ENCODE measurements at places on chromosomes 7 and 10.

DNA sequence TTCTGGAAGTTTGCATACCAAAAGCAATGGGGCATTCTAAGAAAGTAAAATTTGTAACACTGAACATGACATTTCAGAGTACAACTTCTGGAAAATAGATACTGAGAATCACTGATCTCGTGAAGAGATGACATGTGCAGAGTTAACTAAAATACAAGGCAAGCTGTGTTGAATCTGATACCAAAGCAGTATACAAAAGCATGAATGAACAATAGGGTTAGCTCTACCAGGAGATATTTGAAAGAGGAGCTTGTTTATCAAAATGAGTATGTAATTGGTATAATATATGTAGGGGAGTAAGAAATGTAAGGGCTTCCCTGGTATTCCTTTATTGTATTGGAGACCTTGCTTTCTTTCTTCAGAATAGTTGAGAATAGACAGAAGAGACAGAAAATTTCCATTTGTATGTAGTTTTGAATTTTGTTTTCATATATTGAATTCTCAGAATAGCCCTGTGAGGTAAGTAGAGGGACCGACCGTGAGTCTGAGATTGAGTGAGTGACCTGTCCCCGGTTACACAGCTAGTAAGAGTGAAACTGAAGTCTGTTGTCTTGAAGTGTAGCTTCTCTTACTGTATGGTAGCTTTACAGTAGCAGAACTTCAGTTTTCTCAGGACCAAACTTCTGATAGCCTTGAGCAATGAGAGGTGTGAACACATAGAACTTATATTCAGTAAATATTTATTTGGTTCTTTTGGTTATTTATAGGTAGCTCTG, 5.0 kb downstream of the HBP1 start:
- DNase-seq = no peak

- no peak for DNase-seq
Observed at GRCh38 chr7:131459256-131459655, 97.2 kb downstream of the PODXL start.

DNA sequence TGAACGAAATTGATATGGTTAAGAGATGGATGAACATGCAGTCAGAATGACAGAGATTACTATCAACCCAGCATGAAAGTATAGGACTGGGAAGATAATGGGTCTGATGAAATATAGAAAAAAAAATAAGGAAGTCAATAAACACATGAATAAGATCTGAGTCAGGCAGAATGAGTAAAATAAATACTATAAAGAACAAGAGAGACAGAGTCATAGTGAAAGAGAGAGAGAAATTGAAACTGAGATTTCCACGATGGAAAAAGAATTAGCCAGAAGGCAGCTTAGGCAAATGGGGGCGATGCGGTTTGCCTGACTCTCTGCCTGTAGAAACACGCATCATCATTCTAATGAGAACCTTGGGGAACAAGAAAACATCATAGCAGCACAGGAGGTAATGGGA, 26.6 kb downstream of the SEMA3D start:
- no peak for DNase-seq

- no peak for DNase-seq
Observed at GRCh38 chr10:71893920-71894319, 42.9 kb upstream of the PSAP start.

GRCh38 chr10:77922566-77923179, 3.9 kb downstream of the DLG5 start:
- DNase-seq = no peak

GRCh38 chr10:127159648-127160245, 36.6 kb downstream of the INSYN2A start:
- DNase-seq = no peak

DNA sequence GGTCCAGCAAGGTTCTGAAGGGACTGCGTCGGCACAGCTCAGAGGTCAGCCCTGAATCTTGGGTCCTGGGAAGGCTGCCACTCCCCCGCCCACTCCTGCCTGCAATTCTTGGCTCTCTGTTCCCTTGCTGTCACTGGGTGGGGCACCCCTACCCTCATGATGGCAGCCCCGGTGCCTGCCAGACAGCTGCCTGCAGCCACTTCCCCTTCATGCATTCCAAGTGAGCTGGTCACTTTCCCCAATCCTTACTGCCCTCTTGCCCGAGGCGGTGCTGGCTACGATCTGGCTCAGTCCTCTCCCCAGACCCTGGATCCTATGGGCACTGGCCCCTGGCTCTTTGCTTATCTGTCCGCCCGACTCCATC, 14.2 kb downstream of the MYL10 start:
- no peak for DNase-seq

GRCh38 chr7:155734445-155734809, 77.8 kb downstream of the SHH start:
- no peak for DNase-seq

DNA sequence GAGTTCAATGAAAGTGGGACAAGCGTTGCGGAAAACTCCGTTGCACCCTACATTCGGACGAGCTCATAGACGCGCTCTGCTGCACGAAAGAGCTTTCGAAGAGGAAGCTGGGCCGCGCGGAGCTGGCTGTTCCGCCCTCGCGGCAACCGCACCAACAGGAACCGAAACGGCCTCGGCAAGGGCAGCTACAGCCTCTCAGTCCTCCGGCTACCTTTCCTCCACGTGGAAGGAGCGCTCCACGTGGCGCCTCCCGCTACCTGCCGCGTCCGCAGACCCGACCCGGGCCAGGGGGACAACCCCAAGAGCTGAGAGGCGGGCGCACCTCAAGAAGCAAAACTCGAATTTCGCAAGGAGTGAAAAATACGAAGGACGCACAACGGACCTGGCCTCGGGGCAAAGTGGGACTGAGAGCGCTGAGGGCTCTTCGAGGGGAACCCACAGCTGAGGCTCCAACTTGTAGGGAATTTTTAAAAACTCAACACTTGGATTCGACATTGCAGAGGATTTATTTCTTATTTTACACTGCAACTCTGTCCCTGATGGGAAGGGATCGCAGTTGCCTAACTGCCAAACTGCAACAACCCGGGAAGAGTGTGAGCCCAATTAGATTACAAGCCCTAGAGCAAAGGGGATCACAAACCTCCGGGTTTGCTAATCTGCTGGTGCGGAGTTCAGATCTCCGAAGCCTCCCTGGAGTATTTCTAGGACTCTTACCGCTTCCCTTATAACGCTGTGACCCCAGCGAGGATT, 1.4 kb downstream of the HPSE2 start:
- DNase-seq = peak; percentile 72

DNA sequence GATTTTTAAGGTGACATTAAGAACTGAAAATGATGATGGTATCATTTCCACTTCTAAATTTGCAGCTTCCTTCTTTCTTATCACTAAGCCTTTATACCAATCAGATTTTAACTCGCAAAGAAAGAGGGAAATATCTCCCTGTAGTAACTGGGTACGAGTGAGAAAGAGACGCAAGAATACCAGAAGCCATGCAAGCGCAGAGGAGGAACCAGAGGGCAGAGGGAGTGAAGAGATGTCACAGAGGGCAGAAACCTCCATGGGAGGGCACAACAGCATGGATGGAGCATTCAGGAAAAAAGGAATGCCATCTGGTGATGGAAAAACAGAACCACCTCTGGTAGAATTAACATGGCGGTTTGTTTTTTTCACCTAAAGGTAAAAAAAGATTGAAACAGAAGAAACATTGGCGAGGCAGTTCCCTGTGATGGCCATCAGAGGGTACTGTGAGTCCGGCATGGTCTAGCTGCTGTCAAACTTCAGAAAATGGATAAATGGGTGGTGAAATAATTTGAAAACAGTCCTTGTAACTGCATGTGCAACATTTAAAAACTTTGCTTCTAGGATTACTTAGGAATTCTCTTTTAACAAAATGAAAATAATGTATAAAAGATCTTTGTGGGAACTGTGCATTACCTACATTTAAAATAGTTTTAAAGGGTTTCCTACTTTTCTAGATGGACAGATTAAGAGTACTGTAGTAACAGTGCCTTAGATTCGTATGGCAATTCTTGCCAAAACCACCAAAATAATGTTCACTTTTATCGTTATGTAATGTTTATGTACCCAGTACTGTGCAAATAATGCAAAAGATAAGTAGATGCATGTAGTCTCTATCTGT, 91.8 kb downstream of the ARHGAP12 start:
- DNase-seq = peak; percentile 9

- no peak for DNase-seq
Observed at GRCh38 chr10:105139363-105139896, 498.3 kb downstream of the SORCS3 start.

GRCh38 chr10:129727071-129727470, 237.0 kb downstream of the EBF3 start:
- DNase-seq = no peak

DNA sequence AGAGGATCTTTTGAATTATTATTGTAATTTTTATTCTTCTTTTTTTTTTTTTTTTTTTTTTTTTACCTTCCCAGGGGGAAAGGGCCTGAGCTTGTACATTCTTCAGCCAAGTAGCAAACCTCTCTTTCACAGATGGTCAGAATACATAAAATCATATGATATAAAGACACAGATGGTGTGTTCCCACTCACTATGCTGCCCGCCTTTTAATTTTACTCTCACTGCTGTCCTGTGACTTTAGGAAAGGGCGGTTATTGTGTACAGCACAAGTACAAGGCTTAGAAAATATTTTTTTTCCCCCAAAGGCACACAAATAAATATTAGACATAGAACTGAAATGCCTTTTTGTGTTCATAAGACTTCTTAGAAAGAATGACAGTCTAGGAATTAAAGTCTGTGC, 213.6 kb downstream of the RPS24 start:
- no peak for DNase-seq

DNA sequence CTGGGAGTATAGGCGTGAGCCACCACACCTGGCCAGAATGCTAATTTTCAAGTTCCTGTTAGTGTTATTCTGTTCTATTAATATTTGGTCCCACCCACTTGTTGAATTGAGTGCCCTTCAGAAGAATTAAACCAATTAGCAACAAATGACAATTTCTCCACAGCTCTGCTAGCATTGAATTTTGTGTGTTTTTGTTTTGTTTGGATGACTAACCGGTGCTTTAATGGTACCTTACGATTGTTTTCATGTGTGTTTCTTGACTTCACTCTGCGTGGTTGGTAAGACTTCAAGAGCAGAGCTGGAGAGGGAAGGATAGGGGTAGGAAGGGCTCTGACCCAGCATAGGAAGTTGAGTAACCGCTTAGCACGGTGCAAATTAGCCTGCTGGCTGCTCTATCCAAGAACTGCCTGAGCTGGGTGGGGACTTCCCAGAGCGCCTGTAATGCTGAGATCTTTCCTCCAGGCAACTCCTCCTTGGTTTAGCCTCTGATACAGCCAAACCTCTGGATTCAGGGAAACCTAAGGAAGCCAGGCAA, 4.6 kb downstream of the ARPC1B start:
- DNase-seq = peak; percentile 41

DNA sequence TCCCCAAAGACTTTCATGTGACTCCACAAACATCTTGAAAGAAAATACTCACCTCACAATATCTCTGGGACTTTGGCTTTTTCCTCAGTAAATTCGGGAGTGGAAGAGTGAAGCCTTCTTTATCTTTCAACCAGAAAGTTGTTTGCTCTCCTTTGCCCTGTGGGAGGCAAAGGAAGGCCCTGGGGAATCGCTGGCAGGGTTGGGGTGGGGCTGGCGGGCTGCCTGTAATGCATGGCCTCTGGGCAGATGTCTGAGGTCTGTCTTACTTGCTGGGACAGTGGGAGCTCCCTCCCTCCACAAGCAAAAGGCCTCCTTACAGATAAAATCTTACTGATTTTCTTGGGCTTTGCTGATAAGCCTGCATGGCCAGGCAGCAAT, 24.9 kb downstream of the TECTB start:
- DNase-seq = no peak

DNA sequence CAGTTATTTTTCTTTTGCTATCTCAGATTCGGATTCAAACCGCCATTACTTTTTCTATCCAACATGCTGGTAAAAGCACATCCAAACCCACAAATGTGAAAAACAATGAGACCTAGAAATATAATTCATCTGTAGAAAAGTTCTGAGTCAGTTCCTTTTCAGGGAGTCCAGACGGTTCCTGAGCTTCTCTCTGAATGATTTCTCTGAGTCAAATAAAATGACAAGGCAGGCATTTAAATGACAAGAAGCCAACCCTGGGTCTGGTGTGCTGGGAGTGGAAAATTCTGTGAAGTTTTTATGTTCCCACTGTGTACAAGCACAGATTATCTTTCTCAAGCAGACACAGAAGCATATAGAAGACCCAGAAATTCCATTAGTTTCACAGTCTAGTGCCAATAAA, 96.3 kb upstream of the ANKRD1 start:
- no peak for DNase-seq

- DNase-seq = no peak
Observed at GRCh38 chr7:81674431-81674830, 95.4 kb downstream of the HGF start.

DNA sequence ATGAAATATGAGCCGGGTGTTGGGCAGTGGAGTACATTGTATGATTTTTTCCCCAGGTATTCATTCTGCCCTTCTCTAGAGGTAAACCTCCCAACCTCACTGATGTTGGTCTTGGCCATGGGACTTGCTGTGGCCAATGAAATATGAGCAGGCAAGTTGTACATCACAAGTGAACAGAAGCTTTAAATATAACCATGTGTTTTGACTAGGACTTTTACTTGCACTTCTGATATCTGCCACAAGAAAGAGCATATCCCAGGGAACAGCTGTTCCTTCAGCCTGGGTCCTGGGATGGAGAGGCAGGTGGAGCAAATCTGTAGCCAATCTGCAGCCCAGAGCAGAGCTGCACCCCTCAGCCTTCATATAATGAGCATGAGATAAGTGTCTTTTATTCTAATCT, 109.8 kb upstream of the PALS2 start:
- DNase-seq = no peak

DNA sequence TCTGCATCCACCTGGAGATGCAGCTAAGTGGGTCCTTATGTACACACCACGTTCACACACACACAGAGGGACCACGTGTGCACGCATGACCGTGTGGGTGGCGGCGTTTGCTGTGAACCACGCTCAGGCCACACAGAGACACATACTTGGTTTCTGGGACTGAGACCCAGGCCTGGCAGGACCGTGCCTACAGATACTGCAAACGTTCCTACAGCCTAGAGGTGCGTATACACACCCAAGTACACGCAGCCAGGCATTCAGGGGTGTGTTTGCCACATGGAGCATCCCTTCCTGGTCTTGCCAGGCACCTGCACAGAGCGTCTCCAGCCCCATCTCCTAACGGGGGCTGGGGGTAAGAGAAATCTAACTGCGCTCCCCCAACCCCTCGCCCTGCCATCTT, 49.0 kb upstream of the GTF2IRD1 start:
- DNase-seq = no peak

- peak; percentile 8 for DNase-seq
Observed at GRCh38 chr10:103241262-103242011, 4.2 kb upstream of the RPEL1 start.

DNA sequence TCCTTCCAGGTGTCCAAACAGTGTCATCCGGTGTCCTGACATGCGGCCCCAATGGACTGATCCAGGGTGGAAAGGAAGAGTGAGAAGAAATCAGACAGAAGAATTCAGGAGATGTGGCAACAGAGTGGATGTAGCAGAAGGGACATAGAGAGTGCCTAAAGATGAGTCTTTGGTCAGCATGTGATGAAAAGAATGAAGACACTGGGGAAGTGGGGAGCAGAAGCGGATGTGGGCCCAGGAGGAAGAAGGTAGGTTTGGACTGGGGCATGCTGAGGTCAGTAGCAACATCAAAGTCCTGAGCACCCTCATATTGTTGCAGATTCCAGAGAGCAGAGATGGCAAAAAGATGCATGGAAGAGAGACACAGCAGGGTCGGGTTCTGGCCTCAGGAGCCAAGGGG, 71.8 kb upstream of the STEAP1B start:
- DNase-seq = no peak
